Kidney glomerular epithelial cell (primary cell): ENCODE measurements at places on chromosomes 4 and X.

DNA sequence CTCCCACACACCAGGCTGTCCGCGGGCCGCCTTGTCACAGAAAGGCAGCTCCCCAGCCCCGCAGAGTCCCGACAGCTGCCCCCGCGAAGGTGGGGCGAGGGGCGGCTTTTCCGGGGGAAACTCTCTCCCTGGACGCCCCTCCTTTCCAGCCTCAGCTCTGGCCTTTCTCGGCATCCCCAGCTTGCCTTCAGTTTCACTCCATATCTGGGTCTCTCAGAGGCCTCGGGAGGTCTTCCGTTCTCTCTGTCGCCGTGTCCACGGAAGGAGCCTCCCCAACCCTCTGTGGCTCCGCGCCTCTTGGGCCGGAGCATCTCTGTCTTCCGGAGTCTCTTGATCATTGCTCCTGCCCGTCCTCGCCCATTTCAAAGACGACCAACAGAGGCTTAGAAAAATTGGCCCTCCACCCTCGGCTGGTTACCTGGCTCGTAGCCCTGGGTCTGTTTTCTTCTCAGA is 6.1 kb upstream of the MSX1 start:
- no peak for DNase-seq

- DNase-seq = no peak
Observed at GRCh38 chr4:40303751-40304150, 31.4 kb upstream of the CHRNA9 start.

DNA sequence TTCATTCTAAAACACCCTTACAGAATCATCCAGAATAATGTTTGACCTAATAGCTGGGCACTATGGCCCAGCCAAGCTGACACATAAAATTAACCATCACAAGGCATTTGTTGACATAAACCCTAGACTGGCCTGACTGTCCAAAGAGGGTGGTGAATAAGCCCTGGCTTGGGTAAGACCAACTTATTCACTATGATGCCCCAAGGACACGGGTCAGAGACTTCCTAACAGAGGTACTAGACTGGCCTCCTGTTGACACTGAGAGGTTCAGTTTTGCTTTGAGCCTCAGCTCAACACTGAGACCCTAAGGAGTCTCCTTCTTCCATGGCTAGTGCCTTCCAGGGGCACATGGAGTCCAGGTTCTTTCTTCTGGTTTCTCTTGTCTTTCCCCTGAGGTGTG is 21.3 kb downstream of the FGF2 start:
- no peak for DNase-seq

GRCh38 chrX:148457279-148457678 is 43.1 kb upstream of the AFF2 start:
- no peak for DNase-seq

- peak; percentile 20 for DNase-seq
Observed at GRCh38 chr4:168484626-168485025, 4.3 kb upstream of the DDX60L start.

- DNase-seq = no peak
Observed at GRCh38 chr4:139295942-139296299, 5.4 kb upstream of the NAA15 start.

GRCh38 chr4:3253808-3254207 is 4.8 kb downstream of the MSANTD1 start:
- DNase-seq = no peak

GRCh38 chr4:185879666-185880312 is 67.8 kb upstream of the SORBS2 start:
- DNase-seq = no peak

DNA sequence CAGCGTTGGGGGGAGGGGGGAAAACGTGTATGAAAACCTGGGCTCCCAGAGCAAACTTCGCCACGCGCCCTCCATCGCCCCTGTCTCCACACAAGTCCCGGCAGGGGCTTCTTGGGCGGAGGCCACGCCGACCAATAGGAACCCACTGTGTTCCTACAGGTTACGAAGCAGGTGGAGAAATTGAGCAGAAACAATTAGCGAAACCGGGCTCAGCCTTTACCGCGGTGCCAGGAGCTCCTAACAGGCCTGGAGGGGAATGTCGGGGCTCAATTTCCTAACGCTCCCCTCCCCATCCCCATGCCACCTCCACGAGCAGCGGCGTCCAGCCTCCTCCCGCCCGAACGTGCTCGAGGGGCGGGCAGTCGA is 589 bp upstream of the KIT start:
- DNase-seq = no peak

- no peak for DNase-seq
Observed at GRCh38 chrX:27444093-27444908, 18.8 kb downstream of the PPP4R3C start.

DNA sequence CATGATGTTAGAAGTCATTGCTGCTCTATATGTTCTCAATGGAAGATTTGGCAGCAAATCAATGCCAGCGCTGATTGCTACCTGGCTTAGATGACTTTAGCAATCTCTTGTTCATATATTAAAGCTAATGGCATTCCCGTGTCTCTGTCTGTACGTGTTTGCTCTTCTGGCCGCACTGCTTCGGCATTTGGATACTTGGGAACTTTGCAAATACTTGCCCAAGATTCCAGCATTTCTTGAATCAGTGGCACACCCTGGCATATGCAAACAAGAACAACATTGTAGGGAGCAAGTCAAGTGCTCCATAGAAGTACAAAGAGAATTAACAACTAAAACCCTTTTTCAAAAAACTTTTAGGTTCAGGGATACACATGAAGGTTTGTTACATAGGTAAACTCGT is 128.9 kb upstream of the TMEM164 start:
- DNase-seq = no peak

DNA sequence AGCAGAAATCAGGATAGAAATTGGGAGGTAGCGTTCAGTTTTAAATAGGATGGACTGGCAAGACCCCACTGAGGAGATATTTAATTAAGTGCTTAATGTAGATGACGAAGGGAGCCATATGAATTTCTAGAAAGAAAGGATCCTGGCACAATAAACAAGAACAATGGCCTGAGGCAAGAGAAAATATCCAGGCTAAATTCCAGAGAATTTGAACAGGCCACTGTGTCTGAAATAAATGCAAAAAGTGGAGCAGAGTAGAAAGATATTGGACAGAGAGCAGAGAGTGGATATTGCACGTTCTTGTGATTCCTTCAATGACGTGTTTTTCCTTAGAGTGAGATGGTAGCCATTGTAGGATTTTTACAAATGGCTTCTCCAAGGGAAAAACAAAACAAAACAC is 1504.8 kb downstream of the C4orf33 start:
- DNase-seq = no peak

- DNase-seq = no peak
Observed at GRCh38 chrX:9953396-9953795, 13.8 kb upstream of the CLDN34 start.

GRCh38 chr4:60089546-60090273 is 1110.4 kb upstream of the ADGRL3 start:
- DNase-seq = no peak

DNA sequence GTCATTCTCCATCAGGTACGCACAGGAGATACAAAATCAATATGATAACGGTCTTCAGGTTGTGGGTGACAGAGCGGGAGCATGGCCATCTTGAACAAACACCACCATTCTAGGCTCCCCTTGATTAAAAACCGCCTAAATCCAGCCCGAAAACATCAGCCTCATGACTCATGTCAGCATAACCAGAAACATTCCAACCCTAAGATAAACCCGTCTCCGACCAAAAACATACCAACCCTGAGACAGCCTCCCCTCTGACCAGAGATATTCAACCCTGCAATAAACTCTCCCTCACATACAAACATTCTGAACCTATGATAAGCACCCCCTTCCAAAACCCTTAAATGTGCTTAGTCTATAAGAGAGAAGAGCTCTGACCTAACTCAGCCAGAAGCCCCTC is 157.9 kb downstream of the DHRSX start:
- no peak for DNase-seq

GRCh38 chr4:2696423-2696822 is 59.7 kb downstream of the TNIP2 start:
- DNase-seq = no peak

DNA sequence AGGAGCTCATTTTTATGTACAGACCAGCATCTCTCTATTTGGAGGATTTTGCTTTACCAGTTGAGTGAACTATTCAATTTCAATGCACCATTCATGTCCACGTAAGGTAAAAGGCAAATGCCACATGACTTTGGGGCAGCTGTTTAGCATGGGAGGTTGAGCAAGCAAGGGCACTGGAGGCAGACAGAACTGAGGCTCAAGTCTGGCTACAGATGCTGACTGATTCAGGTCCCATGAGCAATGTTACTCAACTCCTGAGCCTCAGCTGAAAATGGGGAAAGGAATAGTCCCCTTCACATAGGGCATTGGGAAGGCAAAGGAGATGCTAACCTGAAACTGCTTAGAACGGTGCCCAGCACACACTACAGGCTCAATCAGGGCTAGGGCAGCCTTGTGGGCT is 93.0 kb upstream of the MTM1 start:
- no peak for DNase-seq

- no peak for DNase-seq
Observed at GRCh38 chrX:126723881-126724280, 95.6 kb upstream of the PRR32 start.

- DNase-seq = no peak
Observed at GRCh38 chr4:89245459-89245858, 62.1 kb downstream of the GPRIN3 start.

DNA sequence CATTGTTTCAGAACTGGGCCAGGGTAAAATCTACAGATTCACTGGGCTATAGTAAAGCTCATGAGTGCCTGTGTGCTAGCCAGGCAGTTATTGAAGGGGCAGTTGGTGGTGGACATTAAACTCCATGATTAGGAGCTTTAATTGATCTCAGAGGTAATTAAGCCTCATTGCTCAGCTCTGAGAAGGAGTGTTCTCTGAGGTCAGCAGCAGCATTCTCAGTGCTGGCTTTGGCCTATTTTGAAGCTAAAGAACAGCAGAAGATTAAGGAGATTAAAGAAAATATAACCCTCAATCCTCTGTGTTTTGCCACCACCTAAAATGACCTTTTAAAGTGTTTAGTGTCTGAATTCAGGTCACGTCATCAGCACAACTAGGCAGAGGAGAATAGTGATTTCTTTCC is 42.5 kb downstream of the EGF start:
- no peak for DNase-seq

DNA sequence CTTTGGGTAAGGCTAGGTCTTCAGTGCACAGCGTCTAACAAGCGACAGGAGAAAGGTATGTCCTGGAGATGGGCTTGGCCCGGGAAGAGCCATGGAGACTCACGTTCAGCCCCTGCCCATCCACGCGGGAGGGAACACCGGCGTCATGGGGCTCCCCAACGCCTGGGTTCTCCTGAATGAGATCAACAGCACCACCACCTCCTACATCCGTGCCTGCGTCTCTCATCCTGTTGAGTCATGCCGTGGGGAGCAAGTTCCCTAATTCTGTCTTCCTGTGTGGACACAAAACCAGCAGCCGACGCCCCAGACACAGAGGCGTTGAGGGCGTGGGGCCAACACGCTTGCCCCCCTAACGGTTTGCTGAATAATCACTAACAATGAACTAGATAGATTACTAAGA is 20.1 kb upstream of the IL3RA start:
- DNase-seq = no peak

DNA sequence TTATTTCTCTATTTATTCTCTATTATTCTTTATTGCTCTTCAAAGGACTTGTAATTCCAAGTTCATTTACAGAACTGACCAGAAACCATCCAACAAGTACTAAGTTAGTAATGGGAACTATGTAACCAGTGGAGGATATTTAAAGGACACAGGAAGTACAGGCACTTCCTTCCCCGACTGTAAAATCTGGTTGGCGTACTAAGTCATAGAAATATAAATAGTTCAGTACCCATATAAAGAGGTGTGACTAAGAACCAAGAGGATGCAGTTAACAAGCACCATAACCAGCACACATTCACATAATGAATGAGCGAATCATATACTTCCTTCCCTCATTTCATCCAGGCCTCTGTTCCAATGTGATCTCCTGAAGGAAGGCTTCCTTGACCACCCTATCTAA is 3.6 kb upstream of the EIF4E start:
- no peak for DNase-seq

DNA sequence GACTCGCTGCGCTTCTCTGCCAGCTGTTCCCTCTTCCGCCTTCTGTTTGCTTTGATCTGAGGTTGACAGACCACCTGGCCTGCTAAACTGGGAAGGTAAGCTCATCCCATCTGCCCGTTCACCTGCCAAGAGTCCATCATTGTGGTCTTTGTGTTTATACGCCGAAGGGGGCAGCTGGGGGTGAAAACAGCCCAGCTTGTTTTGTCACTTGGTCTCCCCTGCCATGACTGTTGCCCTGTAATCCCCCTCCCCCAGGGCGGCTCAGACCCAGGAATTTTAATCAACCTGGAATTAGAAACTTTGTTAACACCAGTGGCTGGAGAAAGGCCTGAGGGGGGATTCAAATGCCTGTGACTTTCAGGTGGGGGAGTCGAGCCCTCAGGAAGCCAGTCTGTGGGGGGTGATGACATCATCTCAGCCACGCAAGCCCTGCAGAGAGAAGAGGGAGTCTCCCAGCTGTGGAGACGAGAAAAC is 333.3 kb downstream of the BCOR start:
- no peak for DNase-seq

- DNase-seq = peak; percentile 43
Observed at GRCh38 chr4:145044341-145044740, 53.7 kb downstream of the ANAPC10 start.

DNA sequence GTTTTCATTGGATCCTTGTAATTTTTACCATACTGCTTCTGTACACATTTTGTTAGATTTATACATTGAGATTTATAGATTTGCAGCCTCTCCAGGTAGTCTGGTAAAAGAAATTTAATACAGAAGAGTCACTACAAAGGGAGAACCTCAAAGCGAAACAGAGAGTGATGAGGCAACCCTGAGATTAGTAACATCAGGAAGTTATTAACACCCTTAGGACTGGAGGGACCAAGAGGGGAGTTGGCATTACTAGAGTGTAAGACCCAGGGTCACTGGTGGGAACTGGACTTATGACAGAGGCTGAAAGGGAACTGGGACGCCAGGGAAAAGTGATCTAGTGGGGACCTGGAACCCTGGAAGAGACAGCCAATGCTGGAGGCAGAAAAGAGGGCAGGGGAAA is 20.6 kb upstream of the MAML3 start:
- DNase-seq = no peak

- DNase-seq = no peak
Observed at GRCh38 chr4:151314479-151314878, 10.9 kb downstream of the SH3D19 start.

GRCh38 chr4:3522326-3522640 is 9.9 kb downstream of the LRPAP1 start:
- DNase-seq = no peak

- DNase-seq = no peak
Observed at GRCh38 chr4:16717266-16717970, 181.0 kb downstream of the LDB2 start.
